Daoy (cell line): ENCODE measurements at places on chromosomes 5 and 9.

GRCh38 chr5:103894882-103895281 is 332.3 kb upstream of the NUDT12 start:
- DNase-seq: no peak

- no peak for DNase-seq
These were observed 4.9 kb downstream of the TRIM7 start for GRCh38 chr5:181199881-181200638.

- DNase-seq: no peak
These were observed 57.9 kb downstream of the PRRT1B start for GRCh38 chr9:131603199-131603598.

GRCh38 chr9:104022083-104022482 is 72.0 kb upstream of the SMC2 start:
- DNase-seq: no peak

DNA sequence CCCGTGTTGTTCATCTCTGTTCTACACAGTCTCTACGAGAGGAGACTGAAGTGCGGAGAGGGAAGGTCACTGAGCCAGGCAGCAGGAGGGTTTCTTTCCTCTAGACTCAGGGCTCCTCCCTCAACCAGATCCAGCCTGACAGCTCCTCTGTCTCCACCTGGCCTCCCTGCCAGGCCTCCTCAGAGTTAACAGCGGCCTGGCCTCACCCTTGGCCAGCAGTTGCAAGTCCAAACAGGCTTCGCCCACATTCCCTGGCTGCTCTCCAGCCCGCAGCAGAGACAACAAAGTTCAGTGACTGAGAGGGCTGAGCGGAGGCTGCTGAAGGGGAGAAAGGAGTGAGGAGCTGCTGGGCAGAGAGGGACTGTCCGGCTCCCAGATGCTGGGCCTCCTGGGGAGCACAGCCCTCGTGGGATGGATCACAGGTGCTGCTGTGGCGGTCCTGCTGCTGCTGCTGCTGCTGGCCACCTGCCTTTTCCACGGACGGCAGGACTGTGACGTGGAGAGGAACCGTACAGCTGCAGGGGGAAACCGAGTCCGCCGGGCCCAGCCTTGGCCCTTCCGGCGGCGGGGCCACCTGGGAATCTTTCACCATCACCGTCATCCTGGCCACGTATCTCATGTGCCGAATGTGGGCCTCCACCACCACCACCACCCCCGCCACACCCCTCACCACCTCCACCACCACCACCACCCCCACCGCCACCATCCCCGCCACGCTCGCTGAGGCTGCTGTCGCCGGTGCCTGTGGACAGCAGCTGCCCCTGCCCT is at the start of gene HRCT1:
Gene HRCT1 (plus strand): TSS at position 291 of the 768 bp plus-strand sequence. CDS start 86 bp downstream, at position 377.
- DNase-seq: peak; percentile 98

GRCh38 chr5:85397451-85397850 is 1012.8 kb upstream of the EDIL3 start:
- no peak for DNase-seq

DNA sequence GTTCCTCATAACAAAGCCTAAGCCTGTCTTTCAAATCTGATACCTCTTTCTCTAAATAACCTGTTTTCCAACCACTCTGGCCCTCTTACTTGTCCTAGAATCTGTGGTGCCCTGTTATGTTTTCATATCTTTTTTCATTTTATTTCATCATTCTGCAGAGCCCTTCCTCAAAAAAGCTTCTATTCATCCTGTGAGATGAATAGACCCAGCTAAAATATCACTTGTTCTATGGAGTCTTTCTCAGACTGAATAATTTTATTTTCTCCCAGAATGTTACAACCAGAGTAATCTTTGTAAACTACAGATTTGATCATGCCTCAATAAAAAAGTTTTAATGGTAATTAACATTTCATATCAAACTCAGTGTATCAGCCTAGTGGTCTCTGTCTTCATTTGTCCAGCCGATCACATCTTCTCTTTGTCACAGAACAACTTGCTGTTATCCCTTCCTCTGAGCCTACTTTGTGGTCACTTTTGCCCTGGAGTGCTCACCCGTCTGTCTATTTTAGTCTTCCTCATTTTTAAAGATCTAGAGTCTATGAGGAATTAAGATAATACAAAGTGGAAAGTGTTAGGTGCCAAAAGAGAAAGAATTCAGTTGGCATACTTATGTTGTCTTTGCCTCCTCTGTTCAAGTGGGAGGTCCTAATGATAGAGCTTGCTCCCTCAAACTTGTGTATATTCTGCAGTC is 77.8 kb downstream of the ZCCHC7 start:
- no peak for DNase-seq

DNA sequence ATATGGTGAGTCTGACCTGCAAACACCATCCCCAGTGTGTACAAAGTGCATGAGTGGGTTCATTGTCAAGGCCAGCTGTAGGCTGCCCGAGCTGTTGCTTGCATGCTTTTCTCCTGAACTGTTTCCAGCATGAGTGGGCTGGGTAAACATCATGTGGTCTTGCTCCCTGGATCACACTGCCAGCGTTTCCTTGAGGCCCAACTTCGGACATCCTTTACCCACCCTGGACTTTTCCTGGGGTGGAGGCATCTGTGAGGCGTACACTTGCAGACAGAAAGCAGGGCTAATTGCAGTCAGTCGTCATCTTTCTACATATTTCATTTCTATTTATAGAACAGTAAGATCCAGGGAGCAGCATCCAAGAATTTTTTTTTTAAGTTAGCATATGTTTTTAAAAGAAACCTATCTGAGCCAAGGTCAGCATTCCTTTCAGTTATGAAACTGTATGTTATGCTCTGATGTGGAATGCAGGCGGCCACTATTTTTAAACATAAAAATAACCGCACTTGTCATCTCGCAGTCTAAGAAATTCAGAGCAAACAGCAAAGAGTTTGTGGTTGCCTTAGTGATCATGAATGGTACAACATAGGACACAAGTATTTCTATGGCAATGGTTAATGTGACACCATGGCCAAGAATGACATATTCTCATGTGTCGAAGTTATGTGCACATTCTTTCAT is 106.5 kb upstream of the DMRT1 start:
- peak; percentile 23 for DNase-seq

GRCh38 chr5:172736508-172737135 is 34.4 kb downstream of the DUSP1 start:
- no peak for DNase-seq

DNA sequence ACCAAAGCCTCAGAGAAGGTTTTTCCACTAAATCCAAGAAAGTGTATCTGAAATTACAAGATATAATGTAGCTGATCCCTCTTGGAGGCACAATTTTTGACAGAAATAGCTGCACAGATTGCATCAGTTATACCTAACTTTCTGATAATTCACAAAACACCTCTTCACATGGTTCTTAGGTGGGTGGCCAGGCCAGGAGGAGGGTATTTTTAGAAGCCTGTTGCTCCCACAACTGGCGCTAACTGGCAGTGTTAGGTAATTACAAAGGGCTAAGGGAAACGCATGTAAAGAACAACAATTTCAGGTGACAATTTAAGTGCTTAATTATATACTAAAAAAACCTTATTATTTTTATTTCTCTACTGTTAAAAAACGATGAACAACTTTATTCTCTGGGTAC is 247.9 kb downstream of the BNC2 start:
- DNase-seq: no peak
